ENCODE measurements at places on chromosomes 7 and 10. TPM values are rescaled to one million over a fixed set of nuclear protein-coding genes. Genes with fewer than 3 reads are reported as not detected.

- DNase-seq: no peak
These were observed 185.1 kb downstream of the CTTNBP2 start for GRCh38 chr7:117688126-117688525.

- no peak for DNase-seq
These were observed 546.8 kb downstream of the LRMDA start for GRCh38 chr10:75978213-75978612.

DNA sequence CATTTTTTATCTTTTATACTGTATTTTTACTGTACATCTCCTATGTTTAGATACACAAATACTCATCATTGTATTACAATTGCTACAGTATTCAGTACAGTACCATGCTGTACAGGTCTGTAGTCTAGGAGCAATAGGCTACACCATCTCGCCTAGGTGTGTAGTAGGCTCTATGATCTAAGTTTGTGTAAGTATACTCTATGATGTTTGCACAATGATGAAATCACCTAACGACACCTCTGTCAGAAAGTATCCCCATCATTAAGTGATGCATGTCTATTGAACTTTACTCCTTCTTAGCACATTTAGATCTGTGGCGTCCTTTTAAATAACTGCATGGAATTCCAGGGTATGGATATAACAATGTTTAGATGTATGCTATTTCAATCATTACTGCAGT is 112.0 kb downstream of the SNX10 start:
- DNase-seq: no peak

GRCh38 chr7:127905491-127906330 is 125.5 kb downstream of the LRRC4 start:
- DNase-seq: no peak

DNA sequence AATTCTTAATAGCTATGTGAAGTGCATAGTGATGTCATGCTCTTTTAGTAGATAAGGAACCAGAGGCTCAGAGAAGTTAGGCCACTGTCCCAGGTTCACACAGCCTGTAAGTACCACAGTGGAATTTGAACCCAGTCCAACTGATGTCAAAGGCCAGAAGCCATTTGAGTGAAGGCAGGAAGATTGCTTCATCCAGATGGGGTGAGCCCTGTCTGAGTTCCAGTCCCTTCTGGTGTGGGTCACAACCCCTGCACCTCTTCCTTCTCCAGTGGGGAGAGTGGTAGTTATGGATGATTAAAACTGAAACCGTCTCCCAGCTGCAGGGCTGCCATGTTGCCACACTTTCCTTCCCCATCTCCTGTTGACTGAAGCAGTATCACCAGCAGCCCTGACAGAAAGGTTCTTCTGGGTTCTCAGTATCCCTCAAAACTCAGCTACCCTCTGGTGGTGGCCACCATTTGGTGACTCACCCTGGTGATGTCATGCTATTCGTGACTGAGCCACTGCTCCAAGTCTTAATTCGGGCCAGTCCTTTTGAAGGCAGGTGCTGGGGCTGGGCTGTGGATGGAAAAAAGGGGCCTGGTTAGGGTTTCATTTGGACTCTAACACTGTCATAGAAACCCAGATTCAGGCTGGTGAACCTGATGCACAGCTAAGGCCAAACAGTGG is 1.5 kb upstream of the C10orf95 start:
- peak; percentile 72 for DNase-seq

- DNase-seq: no peak
These were observed 180.9 kb downstream of the PLXNA4 start for GRCh38 chr7:132395361-132395760.

DNA sequence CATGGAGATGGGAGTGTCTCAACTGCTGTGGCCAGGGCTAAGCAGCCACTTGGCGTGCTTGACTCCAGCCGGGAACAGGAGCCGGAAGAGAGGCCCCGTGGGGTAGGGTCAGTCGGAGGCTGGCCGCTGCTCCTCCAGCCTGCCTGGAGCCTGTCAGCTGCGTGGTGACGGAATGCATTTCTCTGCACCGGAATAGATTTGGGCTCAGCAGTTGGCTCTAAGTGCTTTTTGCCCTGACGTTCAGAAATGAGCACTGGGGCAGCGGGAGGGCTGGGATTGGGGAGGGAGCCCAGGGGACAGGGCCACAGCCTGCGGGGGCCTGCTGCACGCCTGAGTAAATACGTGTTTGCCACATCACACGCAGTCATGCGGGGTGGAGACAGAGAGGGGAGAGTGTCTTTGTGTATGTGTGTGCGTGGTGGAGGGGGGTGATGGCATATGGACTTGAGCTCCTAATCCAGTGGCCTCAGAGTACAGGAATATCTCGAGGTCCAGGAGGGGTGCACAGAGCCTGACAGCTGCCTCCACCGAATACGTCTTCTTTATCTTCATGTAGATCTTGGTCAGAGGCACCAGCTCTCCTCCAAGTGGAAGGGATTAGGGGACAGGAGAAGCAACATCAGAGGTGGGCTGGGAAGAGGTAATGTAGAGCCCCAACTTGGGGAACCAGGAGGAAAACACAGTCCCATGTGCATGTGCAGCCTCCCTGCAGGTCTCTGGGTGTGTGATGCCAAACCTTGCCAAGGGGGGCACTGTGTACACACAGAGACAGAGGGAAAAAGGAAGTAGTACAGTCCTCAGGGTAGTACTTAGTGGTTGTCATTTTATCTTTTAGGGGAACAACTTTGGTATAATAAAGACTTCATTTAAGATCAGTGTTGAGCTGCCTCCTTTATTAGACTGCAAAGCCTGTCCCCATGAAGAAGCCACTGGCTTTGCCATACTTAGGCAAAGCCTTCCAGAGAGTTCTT is 151.4 kb downstream of the CDH23 start:
- peak; percentile 80 for DNase-seq

- DNase-seq: no peak
These were observed 114.1 kb downstream of the ICA1 start for GRCh38 chr7:8147760-8148463.

GRCh38 chr7:101693498-101694091 is 64.5 kb upstream of the MYL10 start:
- DNase-seq: peak; percentile 23

- DNase-seq: peak; percentile 70
These were observed 83.5 kb upstream of the CUX1 start for GRCh38 chr7:101733713-101734475.

DNA sequence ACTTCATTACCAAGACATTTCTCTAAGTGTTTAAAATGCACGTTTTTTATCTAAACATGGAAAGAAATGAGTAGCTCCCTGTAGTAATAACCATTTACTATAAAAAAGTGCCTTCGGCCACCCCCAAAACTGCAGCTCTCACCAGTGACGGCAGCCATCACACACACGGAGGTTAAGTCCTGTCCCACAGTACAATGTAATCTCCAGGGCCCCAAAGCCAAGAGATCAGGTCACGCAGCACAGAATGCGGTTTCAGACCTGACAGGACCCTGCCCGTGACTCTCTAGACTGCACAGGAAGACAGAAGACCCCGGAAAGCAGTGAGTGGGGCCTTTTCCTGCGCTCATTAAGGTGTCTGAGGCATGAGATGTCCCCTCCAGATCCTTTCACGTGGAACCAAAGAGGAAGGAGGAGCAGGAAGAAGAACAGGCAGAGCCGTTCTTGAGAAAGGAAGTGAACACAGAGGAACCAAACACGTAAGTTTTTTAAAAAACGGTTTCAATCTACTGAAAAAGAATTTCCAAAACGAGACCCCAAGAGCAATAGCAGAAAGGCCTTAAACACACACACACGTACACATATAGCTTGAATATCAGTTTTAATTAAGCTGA is 125.7 kb downstream of the ZMYND11 start:
- DNase-seq: no peak

DNA sequence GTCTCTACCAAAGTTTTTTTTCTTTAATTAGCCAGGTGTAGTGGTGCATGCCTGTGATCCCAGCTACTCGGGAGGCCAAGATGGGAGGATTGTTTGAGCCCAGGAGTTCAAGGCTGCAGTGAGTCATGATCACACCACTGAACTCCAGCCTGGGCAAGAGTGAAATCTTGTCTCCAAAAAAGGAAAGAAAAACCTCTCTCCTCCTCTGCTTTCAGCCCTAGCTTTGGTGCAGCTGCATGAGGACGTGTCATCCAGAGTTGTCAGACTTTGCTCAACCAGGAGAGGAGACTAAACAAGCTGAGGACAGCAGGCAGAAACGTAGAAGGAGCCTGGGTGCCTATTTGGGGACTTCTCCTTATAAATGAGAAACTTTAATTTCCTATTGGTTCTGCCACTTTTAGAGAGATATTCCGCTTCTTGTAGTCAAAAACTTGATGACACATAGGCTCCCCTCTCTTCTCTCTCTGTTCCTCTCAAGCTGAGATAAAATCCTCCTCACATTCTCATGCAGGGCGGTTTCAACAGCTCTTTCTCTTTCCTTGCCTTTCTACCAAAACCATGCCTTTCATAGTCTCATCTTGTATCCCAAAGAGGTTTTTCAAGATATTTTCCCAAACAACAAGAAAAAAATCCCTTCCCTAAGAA is 205.4 kb downstream of the ARHGAP12 start:
- DNase-seq: no peak

- DNase-seq: no peak
These were observed 516.9 kb downstream of the GLRX3 start for GRCh38 chr10:130652964-130653578.

DNA sequence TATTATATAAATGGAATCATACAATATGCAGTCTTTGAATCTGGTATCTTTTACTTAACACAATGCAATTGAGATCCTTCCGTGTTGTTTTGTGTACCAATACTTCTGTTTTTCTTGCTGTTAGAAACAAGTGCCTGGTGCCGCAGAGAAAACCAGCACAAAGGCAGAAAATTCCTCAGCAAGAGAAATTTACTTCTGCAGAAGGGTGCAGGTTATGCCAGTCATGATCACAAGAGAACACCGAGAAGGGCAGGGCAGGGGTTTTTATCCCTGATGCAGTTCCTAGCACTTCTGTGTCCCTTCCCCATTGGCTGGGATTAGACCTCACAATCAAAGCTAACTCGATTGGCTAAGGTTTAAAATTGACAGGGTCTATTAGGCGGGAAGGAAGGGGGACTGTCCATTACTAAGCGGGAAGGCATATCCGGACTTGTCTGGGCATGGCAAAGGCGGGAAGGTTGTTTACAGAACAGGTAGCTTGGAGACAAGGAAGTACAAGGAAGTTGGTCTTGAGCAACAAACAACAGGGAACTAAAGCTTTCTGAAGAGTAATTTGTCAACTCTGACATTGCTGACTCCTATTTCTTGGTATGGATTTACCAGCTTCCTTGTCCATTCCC is 2.4 kb upstream of the ZNF33B start:
- no peak for DNase-seq

GRCh38 chr7:47551668-47552440 is 30.1 kb downstream of the TNS3 start:
- DNase-seq: no peak

Gene TAF5
- total RNA-seq: 20.7 TPM

Gene SPDYE9
- not detected for total RNA-seq

Gene NCF1
- total RNA-seq: not detected

Gene ZNF722
- total RNA-seq: not detected

Gene CSTF2T
- total RNA-seq: 35.2 TPM

Gene SEPTIN7
- 363 TPM for total RNA-seq

Gene LIPK
- total RNA-seq: not detected

Gene ENO4
- not detected for total RNA-seq

Data from SJCRH30 (cell line).